NCI-H1436 treated with DMSO at 0.1 percent for 48 hours (cell line): ENCODE measurements at places on chromosomes 7 and 10.

GRCh38 chr10:133160826-133161471 is 930 bp downstream of the KNDC1 start:
- DNase-seq = no peak

- DNase-seq = no peak
These were observed 161.2 kb downstream of the NRF1 start for GRCh38 chr7:129772646-129773280.

- no peak for DNase-seq
These were observed 197.3 kb downstream of the PPP1R9A start for GRCh38 chr7:95104739-95105138.

DNA sequence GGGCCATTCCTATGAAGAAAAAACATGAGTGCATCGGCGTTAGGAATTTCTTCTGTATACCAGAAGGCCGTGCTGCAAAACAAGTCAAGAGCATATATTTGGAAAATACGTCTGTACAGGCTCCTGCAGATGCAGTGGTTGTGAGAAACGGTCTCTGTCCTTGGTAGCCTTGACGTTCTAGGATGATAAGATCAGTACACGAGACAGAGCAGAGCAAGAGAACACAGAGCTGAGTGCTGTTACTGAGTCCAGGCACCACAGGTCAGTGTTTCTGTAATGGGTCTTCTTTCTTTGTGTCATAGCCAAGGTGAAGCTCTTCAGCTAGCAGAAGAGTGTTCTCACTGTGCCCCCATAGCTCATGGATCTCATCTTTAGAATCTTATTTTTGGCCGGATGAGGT is 62.8 kb downstream of the WDR37 start:
- no peak for DNase-seq

DNA sequence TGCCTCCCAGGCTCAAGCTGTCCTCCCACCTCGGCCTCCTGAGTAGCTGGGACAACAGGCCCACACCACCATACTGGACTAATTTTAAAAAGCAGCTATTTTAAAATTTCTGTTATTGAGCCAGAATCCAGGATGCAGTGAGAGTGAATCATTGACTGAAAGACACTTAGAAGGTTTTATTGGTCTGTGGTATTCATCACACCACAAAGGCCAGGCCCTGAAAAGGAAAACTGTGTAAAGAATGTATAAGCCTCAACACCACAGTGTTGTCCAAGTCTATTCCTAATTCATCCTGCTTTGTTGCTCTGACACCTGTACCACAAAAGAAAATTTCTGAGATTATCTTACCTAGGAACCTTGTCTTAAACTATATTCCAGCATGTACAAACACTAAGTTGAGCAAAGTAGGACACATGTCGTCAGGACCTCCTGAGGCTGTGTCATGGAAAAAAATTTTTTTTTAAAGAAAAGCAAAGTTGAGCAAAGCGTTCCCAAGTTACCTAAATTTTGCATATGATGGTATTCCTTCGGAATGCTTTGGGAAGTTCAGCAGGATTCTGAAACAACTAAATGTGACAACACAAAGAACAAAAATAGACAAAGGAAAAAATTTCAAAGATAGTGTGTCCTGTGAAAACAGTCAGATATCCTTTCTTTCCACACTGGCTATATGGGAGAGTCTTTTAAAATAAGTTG is 129.6 kb upstream of the MKLN1 start:
- DNase-seq = no peak

DNA sequence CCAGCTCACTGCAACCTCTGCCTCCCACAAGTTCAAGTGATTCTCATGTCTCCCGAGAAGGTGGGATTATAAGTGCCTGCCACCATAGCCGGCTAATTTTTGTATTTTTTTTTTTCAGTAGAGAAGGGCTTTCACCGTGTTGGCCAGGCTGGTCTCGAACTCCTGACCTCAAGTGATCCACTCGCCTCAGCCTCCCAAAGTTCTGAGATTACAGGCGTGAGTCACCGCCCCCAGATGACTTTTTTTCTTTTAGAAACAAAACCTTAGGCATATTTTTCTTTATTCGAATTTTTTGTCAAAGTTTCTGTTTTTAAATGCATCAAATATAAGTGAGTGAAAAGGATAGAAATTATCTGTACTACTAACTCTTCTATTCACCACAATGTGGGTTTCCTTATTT is 113.1 kb downstream of the LRRC4 start:
- DNase-seq = no peak

DNA sequence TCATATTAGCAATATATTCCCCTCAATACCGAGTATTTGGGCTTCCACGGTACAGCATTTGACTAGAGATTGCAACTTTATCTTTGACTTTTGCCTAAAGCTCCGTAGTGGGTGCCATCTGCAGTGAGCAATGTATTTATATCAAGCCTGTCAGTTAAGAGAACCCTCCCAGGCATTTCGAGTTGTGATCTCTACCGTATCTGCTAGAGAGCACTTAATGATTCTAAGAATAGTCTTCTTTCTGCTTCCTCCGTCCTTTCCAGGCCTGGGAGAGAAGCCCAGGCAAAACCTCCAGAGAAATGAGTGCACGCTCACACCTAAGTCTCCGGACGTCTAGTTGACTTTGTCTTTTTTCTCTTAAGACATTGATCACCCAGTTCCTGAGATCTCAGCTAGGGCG is 210.6 kb downstream of the KLF6 start:
- no peak for DNase-seq

DNA sequence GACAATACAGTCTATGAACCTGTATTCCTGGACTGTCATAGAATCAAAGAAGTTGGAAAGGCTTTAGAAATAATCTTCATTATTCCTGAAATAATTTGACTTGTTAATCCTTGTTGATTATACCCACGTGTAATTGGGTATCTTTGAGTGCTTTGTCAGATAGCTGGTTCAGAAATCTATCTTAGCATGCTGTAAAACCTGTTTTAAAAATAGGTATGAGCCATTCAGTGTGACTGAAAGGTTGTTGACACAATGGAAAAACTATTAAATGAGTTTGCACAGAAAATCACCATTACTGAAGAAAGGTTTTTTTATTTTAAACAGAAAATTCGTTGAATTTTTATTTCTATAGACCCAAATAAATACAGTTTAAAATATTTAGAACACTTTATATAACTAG is 38.7 kb downstream of the PHTF2 start:
- DNase-seq = no peak

DNA sequence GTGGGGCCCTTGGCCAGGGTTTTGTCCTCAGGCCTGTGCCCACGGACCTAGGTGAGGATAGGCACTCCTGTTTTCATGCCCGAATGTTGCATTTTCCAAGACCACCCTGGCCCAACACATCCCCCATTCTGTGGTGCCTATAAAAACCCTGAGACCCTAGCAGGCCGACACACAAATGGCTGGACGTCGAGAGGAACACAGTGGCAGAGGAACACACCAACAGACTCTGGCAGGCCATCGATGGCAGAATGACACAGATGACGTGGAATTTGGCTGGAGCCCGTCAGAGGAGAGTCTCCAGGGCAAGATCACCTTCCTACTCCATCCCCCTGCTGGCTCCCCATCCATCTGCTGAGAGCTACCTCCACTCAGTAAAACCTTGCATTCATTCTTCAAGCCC is 898.8 kb downstream of the ANKRD7 start:
- DNase-seq = no peak

GRCh38 chr10:27644307-27644939 is 101.2 kb downstream of the MKX start:
- no peak for DNase-seq

DNA sequence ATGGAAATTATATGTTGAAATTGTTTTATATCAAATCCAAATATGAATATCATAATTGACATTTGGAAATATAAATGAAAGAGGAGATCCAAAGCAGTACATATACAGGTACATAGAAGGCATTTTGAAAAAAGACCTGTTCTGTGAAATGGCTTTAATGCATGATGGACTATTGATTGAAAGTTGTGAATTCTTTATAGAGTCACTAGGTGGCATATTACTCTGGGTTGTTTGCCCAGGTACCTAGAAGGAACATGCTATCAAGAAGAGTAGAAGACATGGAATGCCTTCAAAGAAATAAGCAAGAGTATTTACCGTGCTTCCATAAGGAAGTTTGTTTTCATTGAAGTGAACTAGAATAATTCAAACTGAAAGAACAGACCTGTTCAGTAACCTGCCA is 160.0 kb upstream of the ANK3 start:
- no peak for DNase-seq

- DNase-seq = peak; percentile 97
These were observed 53.2 kb upstream of the ZNF33B start for GRCh38 chr10:42691361-42692120.

DNA sequence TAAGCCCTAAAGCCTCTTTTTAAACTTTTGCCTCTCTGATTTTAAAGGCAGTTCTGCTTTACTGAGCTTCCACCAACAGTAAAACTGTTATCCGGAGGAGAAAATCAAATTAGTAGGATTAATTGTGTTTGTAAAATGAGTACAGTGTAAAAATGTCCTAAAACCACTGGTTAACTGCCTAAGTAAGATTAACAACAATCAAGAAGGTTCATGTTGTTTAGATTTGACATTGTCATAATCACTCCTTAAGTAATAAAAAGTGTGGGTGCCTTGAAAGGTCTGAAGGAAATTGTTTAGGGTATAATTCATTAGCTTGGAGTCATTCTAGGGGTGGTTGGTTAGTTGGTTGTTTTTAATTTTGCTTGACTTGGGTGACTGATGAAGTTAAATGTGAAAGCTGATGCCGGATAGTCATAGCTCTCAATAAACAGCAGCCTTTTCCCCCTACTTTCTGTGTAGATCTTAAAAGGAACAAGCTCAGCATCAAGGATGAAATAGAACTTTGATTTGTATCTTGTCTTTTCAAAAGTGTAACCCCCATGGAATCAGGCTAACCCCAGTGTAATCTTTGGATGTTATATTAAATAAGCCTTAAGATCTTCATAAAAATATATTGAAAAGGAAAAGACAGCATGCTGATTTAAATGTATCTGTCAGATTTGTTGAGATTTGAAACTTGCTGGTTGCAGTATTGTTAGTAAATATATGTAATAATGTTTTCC is 148.3 kb downstream of the ARID5B start:
- no peak for DNase-seq

GRCh38 chr10:92328993-92329392 is 38.0 kb downstream of the MARCHF5 start:
- DNase-seq = no peak

DNA sequence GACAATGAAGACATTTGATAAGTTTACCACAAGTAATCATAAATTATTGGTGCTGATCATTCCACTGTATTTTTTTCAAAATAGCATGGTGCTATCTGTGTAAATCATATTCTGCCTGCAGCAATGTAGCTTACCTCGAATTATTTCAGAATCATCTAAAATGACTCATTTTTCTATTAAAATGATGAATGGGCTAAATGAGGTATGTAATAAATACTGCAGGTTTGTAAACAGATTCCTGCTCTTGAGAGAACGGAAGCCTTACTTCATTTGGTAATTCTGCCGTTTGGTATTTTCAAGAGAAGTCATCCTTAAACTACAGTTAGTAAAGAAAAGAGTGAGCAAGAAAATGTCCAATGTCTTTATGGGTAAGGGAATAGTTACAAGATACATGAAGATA is 115.9 kb downstream of the CHCHD3 start:
- DNase-seq = no peak

GRCh38 chr10:6144406-6145165 is 55.8 kb downstream of the RBM17 start:
- no peak for DNase-seq

GRCh38 chr7:134669845-134670373 is 23.3 kb downstream of the BPGM start:
- DNase-seq = no peak

DNA sequence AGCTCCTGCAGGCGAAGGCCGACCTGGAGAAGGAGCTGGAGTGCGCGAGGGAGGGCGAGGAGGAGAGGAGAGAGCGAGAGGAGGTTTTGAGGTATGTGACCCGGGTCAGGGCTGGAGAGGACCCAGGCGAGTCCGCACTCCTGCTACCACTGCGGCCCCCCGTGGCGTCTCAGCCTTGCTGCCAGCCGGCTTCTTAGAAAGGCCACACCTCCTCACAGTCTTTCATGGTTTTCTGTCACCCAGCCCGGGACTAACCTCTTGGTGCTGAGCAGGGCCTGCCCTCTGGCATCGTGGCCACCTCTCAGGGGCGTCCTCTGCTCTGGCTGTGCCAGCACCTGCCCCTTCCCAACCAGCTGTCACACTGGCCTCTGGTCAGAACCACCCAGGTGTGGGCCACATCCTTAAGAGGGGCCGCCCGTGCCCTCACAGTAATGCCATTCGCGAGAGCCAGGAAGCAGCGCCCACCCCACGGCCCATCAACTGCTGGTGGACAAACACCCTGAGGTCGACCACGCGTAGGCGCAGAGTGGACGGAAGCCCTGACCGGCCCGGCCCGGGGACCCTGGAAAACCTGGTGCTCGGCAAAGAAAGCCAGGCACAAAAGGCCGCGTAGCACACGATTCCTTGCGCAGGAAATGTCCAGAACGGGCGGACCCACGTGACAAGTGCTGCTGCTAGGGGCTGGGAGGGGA is 34.4 kb downstream of the IQCE start:
- no peak for DNase-seq

DNA sequence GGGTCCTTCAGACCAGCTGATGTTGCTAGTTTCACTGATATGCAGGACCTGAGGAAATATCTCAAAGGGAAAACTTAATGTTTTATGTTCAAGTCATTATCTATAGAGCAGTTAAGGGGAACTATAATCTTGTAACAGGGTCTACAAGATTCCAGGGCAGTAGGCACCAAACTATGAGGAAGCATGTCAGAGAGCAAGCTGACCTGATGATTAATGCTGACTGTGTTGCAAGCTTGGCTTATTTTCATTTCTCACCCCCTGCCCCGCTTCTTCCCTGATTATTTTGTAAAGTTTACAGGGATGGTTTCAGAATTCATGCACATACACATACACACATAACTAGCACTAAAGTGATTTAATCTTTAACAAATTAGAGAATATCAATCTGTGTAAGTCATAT is 84.3 kb upstream of the CACNA2D1 start:
- DNase-seq = no peak

DNA sequence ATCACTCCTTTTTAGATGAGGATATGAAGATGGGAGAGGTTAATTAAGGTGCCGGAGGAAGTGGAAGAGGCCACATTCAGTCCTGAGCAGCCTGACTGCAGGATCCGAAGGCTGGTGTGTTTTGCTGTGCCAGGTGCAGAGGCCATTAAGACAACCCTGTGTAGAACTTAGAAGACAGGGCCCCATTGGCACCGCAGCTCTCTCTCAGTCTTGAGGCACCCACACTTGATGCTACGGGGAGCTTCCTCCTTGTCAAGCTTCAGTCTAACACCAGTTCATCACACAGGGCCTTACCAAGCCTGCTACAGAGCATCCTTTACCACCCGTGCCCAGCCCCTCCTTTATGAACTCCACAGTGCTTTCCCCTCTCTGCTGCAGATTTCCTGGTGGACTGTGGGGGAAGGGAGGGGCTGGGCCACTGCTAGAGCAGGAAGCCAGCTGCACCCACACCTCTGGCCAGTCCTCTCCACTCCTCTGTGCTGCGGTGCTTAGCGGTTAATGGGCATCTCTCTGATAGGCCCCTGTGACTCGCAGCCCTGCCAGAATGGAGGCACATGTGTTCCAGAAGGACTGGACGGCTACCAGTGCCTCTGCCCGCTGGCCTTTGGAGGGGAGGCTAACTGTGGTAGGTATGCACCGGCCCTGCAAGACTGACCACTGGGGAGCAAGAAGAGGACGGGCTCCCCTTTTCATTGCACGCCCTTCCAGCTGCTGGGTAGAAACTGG is 45.5 kb downstream of the VWA2 start:
- no peak for DNase-seq

- DNase-seq = no peak
These were observed 109.9 kb upstream of the EFCAB10 start for GRCh38 chr7:105691082-105691679.

- DNase-seq = no peak
These were observed 10.5 kb downstream of the ADRA2A start for GRCh38 chr10:111087331-111087756.

- DNase-seq = no peak
These were observed 24.5 kb downstream of the SCD start for GRCh38 chr10:100371482-100372027.
